ENCODE measurements at places on chromosomes 13 and 19.
A peak's percentile ranks its signal among the peaks of the same experiment; 100 is the strongest.

- peak; percentile 45 for DNase-seq
These were observed 25.0 kb downstream of the ERCC5 start for GRCh38 chr13:102870677-102871415.

GRCh38 chr13:34941436-34941834 is 635 bp upstream of the NBEA start:
- DNase-seq: no peak

DNA sequence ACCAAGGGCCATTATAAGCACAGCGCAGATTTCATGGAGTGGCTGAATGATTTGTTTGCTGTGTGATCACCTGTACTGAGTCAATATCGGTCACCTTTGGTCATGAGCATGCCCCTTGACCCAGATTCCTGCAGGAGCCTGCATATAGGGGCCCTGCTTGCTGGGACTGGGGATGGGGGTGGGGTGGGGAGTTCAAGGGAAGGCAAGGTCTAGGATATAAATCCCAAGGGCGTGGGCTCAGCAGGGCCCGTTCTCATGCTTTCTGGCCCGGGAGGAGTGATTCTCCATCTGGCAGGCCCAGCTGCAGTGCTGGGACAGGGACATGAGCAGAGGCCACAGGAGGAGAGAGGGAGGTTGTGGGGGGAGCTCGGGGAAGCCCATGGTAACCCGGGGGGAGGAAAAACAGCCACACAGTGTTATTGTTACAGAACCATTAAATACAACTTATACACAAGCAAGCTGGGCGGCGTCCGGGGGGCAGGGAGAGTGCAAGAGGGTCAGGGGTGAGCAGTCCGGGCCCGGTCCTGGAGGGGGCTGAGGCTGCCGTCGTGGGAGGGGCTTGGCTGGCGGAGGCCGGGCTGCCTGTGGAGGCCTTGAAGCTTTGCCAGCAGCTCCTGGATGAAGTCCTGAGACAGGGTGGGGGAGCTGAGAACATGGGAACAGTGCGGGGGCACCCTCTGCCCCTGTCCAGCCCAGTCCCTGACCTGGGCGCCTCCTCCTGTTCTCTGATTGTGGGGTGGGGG is 5.2 kb downstream of the PPP1R14A start:
- DNase-seq: no peak

DNA sequence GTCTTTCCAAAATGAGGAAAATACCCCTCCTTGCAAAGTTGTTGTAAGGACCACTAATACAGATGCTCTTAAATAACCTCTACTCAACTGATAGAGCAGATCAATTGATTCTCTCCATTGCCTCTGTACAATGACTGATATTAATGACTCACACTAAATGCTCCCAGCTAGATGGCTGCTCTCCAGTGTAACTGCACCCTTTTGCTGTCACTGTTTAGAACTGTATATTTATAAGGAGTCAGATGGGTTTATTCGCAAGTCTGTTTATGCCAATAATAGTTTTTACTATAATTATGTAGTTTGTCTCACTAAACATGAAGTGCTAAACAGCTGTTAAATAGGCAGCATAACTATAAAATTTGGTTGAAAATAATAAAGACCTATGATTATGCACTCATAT is 21.0 kb upstream of the N4BP2L1 start:
- no peak for DNase-seq

- DNase-seq: no peak
These were observed 3.0 kb upstream of the C19orf81 start for GRCh38 chr19:50646074-50646807.

DNA sequence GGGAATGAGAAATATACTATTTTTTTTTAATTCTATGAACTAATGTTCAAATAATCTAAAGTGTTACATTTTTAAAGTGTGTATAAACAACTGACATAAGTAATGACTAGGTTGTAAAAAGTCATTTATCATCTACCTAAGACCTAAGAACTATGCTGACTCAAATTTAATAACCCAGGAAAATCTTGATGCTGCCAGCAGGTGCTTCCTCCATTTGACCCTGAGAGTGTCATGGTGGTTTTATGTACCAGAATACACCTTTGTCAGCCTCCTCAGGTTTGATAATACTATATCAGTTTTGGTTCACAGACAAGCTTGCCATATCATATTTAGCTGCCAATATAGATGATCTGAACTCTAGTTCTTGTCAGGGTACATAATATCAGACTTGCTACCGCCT is 1151.2 kb downstream of the PCDH17 start:
- DNase-seq: no peak

DNA sequence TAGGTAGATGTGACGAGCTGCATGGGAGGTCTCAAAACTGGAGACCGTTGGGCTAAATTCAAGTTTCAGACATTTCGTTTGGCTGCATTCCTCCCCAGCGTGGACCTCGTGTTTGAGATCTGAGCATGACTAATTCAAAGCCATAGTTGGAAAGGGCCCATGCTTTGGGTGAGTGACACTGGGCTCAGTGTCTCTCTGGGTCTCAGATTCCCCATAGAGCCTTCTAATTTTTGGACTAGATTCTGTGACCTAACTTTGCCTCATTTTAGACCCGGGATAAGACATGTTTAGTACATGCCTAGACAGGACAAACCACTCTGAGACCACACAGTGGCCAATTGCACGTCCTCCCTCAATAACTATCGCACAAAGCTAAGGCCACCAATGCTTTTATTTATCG is 16.6 kb downstream of the CKM start:
- DNase-seq: no peak

- DNase-seq: no peak
These were observed 41.7 kb downstream of the PCDH17 start for GRCh38 chr13:57673197-57673596.

DNA sequence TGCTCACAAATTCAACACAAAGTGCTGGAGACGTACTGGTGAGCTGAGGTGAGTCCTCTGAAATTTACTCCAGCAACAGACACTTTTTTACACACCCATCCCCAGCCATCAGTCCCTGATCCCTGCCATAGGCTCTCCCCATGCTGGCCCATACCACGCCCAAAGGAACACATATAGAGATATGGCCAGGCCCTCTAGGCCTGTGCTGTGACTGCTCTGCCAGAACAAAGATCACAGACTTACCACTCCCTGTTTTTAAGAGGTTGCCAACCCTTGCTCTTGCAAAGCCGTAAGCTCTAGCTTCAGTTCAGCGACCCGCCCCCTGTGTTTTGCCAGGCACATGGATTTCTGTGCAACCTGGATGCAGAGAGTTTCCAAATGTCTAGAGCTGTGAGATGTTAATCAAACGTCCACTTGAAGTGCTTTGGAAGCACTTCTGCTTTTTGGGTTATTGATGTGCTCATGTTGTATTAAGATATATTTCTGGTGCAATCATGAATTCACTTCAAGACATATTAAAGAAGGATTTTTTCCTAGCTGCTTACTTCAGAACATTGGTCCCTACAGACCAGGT is 59.7 kb downstream of the DLEU7 start:
- DNase-seq: no peak

- no peak for DNase-seq
These were observed 144.7 kb downstream of the MTUS2 start for GRCh38 chr13:28964803-28965202.

DNA sequence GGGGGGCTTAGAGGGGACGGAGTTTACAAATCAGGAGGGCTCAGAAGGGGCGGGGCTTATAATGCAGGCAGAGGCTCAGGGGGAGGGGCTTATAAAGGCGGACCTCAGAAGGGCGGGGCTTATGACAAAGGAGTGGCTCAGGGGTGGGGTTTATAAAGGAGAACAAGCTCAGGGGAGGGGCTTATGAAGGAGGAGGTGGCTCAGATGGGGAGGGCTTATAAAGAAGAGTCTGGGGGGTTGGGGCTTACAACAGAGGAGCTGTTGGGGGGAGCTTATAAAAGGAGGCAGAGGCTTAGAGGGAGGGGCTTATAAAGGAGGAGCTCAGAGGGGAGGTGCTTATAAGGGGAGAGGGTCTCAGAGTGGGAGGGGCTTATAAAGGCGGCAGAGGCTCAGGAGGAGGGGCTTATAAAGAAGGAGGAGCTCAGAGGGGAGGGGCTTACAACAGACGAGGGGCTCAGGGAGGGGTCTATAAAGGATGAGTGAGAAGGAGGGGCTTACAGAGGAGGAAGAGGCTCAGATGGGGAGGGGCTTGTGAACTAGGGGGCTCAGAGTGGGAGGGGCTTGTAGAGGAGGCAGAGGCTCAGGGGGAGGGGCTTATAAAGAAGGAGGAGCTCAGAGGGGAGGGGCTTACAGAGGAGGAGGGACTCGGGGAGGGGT is 1.0 kb downstream of the SMIM24 start:
- no peak for DNase-seq

- no peak for DNase-seq
These were observed 219.1 kb downstream of the IRS2 start for GRCh38 chr13:109567315-109567714.

- DNase-seq: no peak
These were observed 6.7 kb downstream of the DNM2 start for GRCh38 chr19:10724573-10725071.

DNA sequence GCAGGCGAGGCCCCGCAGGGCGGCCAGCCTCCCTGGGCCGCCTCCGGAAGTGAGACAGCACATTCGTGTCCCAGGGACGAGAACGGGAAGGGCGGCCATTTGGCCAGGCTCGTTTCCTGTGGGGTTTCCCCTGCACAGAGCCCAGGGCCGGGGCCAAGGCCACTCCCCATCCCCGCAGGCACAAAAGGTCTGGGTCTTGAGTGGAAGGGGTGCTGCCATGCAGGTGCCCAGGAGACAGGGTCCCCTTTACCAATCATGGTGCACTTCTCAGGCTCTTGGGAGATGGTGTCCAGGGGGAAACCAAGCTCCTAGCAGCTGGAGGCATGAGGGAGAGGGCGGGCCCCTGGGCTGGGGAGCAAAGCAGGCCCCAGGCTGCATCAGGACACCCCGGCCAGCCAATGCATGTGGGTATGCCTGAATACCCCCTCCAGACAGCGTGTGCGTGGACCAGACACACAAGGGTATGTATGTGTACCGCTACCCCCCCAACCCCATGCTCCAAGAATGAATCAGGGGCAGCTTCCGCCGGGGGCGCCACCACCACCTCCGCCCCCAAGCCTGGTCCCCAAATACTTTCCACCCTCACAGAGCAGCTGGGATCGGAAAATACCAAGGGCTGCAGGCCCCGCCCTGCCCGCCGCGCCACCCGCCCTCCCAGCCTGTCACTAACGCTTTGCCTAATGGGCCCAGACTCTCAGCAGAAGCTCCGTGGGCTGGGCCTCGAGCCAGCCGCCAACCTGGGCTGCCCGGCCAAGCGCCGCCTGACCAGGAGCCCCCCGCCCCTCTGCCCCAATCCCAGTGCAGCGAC is 37.6 kb upstream of the NANOS3 start:
- peak; percentile 73 for DNase-seq

- DNase-seq: no peak
These were observed 1.2 kb upstream of the DPY19L3 start for GRCh38 chr19:32404213-32404932.

- DNase-seq: no peak
These were observed 29.1 kb downstream of the CERS4 start for GRCh38 chr19:8238251-8238650.

GRCh38 chr19:46481223-46481848 is 10.0 kb upstream of the PNMA8A start:
- DNase-seq: no peak

- DNase-seq: no peak
These were observed 119.7 kb downstream of the PCCA start for GRCh38 chr13:100208626-100209025.

DNA sequence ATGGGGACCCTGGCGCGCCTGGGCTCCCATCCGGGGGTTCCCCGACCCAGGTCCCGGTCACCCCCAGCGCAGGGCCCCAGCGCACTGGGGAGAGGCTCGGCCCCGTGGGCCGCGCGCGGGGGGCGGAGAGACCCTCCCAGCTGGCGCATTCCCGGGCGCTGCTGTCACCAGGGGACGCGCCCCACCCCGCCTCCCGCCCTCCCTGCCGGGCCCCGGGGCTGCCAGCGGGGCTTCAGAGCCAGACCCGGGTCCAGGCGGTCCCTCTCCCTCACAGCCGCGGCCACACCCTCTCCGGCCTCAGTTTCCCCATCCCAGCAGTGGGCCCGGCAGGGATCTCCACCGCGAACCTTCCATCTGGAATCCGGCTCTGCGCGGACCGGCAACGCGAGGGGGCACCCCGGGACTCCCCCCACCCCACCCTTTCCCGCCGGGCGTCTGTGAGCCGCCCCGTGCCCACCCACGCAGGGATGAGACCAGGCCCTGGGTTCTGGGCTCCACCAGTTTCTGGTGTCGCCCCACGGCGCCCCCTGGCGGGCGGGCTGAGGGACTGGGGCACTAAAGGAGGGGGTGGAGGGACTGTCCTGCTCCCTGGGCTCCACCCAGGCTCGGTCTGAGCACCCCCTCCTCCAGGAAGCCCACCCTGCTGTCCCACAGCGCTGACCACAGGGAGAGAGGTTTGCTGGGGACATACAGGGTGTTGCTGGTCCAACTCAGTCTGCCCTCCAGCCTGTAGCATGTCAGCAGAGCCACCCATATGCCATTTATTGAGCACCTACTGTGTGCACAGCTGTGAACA is 878 bp upstream of the ADAMTSL5 start:
- DNase-seq: peak; percentile 34

DNA sequence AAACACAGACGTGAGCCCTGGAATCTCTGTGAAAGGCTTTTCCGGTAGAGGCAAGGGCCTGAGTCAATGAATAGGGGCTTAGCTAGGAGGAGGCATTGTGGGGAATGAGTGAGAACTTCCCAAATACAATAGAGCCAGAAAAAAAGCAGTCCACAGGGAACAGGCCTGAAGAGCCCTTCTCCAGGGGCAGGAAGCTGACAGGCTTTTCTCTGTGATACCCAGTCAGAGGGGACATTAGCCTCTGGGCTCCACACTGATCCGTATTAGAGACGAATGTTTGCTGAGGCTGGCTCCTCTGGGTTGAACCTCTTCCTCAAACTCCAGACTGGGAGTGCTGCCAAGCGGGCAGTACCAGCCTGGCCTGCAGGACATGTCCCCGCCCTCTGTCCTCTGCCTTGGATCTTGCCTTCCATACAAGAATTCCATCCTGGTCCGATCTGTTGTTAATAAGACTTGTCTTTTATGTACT is 2.3 kb downstream of the DHRS12 start:
- DNase-seq: no peak

DNA sequence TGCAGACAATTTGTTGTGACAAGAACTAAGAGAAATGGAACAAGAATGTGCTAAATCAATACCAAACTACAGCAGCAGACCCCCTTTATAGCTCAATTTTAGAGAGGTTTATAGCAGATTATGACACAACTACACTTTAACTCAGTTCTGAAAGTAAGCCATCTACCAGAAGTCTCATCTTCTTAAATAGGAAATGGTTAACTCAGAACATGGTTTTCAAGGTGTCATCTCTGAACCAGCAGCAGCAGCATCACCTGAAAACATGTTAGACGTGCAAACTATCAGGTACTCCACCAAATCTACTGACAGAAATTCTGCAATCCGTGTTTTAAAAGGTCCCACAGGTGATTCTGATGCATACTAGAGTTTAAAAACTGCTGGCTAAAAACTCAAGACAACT is 6.8 kb downstream of the LHFPL6 start:
- no peak for DNase-seq

DNA sequence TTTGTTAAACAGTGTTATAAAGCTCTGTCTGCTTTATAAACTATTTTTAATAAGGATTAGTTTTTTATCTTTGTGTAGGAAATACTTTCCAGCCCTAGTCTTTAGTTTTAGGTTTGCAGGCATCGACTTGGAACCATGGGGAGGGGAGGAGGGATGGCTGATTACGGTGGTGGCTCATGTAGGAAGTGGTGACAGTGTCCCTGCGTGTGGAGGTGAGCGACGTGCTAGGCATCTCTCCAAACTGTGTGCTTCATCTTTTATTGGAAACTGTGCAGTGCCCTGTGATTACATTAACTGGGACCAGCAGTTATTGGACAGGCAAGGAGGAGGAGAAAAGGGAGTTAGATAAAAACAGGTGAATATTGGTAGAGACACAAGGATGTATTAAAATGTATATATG is 203.8 kb downstream of the ATP8A2 start:
- DNase-seq: no peak

All from T-helper 1 cell (primary cell).